T-helper 2 cell treated with Interferon-gamma antibody and Interleukin-4, amounts not matched to agents 5 μg/mL and 100 μg/mL, for 36 hours (primary cell): ENCODE measurements at places on chromosomes 6 and 20.

- no peak for DNase-seq
Observed at GRCh38 chr6:116514111-116514510, 2.7 kb downstream of the CALHM5 start.

- DNase-seq: no peak
Observed at GRCh38 chr6:131999545-132000146, 48.5 kb upstream of the CCN2 start.

DNA sequence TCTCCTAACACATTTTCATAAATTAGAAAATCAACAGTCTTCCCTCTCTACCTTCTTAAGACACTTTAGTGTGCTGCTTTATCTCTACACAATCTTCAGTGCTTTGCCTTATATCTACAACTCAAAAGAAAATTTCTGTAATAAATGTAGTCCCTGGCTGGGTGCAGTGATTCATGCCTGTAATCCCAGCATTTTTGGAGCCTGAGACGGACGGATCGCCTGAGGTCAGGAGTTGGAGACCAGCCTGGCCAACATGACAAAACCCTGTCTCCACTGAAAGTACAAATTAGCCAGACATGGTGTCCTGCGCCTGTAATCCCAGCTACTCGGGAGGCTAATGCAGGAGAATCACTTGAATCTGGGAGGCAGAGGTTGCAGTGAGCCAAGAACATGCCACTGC lies 9.7 kb upstream of the EDN1 start:
- DNase-seq: no peak

GRCh38 chr20:37393863-37394542 lies 48.1 kb downstream of the SRC start:
- no peak for DNase-seq
